ENCODE measurements at places on chromosomes 2 and 18.
A peak's percentile ranks its signal among the peaks of the same experiment; 100 is the strongest.

DNA sequence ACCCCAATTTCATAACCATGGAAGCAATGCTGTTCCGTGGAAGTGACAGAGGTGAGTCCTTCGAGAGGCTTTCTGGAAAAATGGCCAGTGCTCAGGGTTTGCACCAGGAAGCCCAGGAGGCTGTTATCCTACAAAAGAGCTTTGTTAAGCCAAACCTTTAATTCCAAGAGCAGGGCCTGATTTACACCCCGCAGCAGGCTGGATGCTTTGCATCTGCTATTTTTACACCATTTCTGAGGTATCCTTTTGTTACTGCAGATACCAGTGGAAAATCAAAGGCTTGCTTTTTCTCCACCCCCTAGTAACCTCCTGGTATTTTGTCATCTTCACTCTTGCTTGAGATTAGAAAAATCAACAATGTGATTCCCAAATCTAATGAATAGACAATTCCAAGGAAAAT lies 380.6 kb downstream of the SOX11 start:
- no peak for DNase-seq

GRCh38 chr2:121890041-121890440 lies 134.6 kb downstream of the TSN start:
- DNase-seq, result no peak

GRCh38 chr2:219509780-219510511 lies 4.3 kb upstream of the ASIC4 start:
- peak; percentile 45 for DNase-seq

- no peak for DNase-seq
Measured at GRCh38 chr18:2306606-2307005, 264.7 kb downstream of the METTL4 start.

GRCh38 chr2:81645745-81646301 lies 1341.3 kb upstream of the LRRTM1 start:
- DNase-seq, result no peak

- no peak for DNase-seq
Measured at GRCh38 chr18:12599543-12599942, 58.4 kb downstream of the SPIRE1 start.

DNA sequence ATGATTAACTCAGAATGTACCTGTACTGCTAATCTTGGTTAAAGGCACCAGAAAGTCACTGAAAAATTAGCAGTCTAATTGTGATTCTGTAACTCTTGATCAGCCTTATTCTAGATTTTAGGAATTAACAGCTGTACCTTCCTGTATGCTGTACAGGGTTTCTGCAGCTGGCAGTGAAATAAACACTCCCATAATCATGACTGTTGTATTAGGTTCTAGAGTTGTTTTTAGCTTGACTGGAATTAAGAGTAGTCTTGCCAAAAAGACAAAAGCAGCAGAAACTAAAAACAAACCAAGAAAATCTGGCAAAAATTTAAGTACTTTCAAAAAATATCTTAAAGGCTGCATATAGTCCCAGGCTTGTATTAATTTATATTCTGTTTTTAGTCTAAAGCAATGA lies 103.5 kb downstream of the SOS1 start:
- no peak for DNase-seq

- DNase-seq, result peak; percentile 70
Measured at GRCh38 chr2:110678457-110679336, 834 bp upstream of the BUB1 start.

DNA sequence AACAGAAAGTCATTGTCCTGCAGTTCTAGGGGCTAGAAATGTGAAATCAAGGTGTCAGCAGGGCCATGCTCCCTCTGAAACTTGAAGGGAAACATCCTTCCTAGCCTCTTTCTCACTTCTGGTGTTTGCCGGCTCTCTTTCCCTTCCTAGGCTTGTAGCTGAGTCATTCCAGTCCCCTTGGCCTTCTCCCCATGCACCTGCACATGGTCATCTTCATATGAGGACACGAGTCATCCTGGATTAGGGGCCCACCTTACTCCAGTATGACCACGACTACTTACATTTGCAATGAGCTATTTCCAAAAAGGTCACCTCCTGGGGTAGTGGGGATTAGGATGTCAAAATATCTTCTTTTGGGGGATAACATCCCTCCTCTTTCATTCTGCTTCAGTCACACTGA lies 168.5 kb upstream of the CXCR4 start:
- no peak for DNase-seq

- DNase-seq, result no peak
Measured at GRCh38 chr2:7845332-7845731, 836.5 kb upstream of the ID2 start.

DNA sequence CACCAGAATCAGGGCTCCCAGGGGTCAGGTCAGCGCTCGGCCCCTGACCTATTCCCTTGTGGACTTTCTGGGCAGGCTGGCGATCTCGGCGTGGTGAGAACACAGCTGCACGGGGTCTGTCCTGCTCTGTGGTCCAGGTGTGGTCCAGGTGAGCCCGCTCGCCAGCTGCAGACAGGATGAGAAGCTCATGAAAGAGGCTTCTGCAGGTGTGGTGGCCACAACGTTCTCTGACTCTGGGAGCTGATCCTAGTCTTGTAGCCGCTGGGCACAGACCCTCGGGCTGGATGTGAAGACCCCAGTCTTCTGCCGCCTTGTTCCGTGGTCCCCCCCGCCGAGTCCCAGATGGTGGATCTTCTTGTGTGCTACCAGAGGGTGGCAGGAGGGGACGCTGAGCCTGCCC lies 129.7 kb downstream of the RTP5 start:
- no peak for DNase-seq

GRCh38 chr18:28208712-28209265 lies 31.9 kb upstream of the CDH2 start:
- peak; percentile 73 for DNase-seq

DNA sequence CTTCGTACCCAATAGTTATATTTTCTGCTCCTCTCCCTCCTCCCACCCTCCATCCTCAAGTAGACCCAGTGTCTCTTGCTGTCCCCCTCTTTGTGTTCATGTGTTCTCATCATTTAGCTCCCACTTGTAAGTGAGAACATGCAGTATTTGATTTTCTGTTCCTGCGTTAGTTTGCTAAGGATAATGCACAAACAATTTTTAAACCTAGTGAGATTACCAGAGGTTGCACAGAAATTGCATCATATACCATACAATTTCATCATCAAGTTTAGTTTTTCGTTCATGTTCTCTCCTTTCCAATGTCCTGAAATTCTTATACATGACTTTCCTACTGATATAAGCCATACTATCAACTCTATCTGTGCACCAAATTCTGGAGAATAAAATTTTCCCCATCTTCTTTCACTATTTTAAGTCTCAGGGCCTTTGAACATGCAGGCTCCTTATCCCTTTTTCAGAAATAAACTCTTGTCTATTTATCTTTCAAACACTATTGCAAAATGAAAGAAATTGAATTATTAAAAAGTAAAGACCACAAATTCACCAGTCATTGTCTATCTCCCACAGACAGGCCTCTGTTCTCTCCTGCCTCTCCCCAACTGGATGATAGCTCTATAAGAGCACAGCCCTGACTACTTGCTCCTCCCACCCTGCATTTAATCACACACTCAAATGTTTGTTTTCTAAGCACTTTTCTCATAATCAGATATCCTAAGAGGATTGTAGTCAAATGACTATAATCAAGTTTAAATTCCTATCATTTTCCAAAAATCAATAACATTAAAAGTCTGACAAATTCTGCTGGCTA lies 27.2 kb upstream of the B4GALT6 start:
- no peak for DNase-seq

GRCh38 chr2:219486380-219486959 lies 12.2 kb upstream of the GMPPA start:
- no peak for DNase-seq

GRCh38 chr2:175872005-175872348 lies 130.1 kb downstream of the LNPK start:
- no peak for DNase-seq

GRCh38 chr2:190636361-190636760 lies 12.5 kb upstream of the NAB1 start:
- DNase-seq, result no peak
